ENCODE measurements at places on chromosomes 6 and 20.

- no peak for DNase-seq
These were observed 3.2 kb upstream of the NCR2 start for GRCh38 chr6:41332241-41332640.

GRCh38 chr20:54451171-54451570, 24.2 kb upstream of the DOK5 start:
- DNase-seq: no peak

GRCh38 chr6:129194306-129194941, 311.5 kb downstream of the LAMA2 start:
- no peak for DNase-seq

DNA sequence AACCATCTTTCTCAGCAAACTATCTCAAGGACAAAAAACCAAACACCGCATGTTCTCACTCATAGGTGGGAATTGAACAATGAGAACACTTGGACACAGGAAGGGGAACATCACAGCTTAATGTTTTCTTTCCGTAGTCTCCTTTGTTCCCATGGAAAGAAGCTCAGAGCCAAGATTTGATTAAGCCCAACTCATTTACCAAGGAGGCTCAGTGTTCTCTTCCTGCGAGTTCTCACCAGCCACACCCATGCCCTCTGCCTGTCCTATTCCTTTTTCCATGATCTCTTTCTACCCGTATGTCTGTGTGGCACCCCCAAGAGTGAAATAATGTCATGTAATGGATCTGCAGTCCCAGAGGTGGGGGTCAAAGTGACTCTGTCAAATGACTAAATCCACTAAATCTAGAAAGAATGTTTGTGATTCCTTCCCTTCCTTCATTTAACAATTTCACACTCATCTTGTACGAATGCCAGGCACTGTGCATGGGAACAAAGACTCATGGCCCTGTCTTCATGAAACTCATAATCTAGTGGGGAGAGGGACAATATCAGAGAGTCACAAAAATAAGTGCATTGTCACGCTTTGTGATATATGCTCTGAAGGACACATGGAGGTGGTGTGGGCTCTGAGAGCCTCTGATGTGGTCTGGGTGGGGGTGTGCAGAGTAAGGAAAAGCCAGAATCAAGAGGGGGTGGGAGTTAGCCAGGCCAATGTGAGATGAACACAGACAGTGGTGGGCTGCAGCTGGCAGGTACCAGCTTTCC, 292.1 kb downstream of the CDC5L start:
- no peak for DNase-seq

- no peak for DNase-seq
These were observed 2.6 kb downstream of the TFEB start for GRCh38 chr6:41732591-41733359.

GRCh38 chr6:52499026-52499425, 77.8 kb downstream of the TRAM2 start:
- DNase-seq: no peak

- no peak for DNase-seq
These were observed 31.7 kb upstream of the CCN5 start for GRCh38 chr20:44683263-44684046.

GRCh38 chr6:48834706-48835105, 628.3 kb downstream of the MMUT start:
- no peak for DNase-seq

GRCh38 chr20:58652606-58653294, 1.7 kb downstream of the STX16 start:
- DNase-seq: no peak

- no peak for DNase-seq
These were observed 100.9 kb downstream of the CD109 start for GRCh38 chr6:73796881-73797280.

DNA sequence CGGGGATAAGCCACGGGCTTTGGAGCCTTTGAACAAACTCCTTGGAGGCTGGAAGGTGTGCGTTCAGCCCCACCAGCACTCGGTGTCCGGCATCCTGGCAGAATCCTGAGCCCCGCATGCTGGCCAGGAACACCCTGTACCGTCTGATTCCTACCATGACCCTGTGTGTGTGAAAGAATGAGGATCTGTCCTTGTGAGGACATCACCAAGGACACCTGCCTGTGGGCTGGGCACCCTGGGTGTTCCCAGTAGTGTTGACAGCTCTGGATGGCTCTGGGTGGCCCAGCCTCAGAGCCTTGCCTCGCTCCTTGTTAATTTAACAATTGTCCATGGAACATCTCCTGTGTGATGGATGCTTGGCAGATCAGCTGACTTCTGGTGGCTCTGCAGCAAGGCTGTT, 234.3 kb downstream of the QKI start:
- no peak for DNase-seq

All from AG04449 (cell line).